ENCODE measurements at places on chromosomes 6 and 20. TPM values are rescaled to one million over a fixed set of nuclear protein-coding genes. Genes with fewer than 3 reads are reported as not detected.

GRCh38 chr20:38722683-38723016 lies 1.6 kb upstream of the SLC32A1 start:
- H3K27me3 ChIP-seq: no peaks in the 10 kb centered on the region
- H3K4me3 ChIP-seq: no peak overlapping the region
- H3K27ac ChIP-seq: no peak overlapping the region
- no peak for DNase-seq
- no peaks in the 10 kb centered on the region for H3K36me3 ChIP-seq
- H3K4me1 ChIP-seq: no peaks in the 10 kb centered on the region

GRCh38 chr20:17969278-17969883 lies 563 bp downstream of the MGME1 start:
- DNase-seq: peak; percentile 66
- no peaks in the 10 kb centered on the region for H3K36me3 ChIP-seq
- H3K27ac ChIP-seq: peak overlapping the region; percentile 96
- H3K27me3 ChIP-seq: no peaks in the 10 kb centered on the region
- H3K4me1 ChIP-seq: peaks cover 42% of the 10 kb centered on the region

GRCh38 chr20:53595018-53595378 lies 1.4 kb upstream of the ZNF217 start:
- no peak for DNase-seq
- peaks cover 23% of the 10 kb centered on the region for H3K4me1 ChIP-seq
- H3K4me3 ChIP-seq: peak overlapping the region; percentile 86
- no peaks in the 10 kb centered on the region for H3K36me3 ChIP-seq
- no peaks in the 10 kb centered on the region for H3K27me3 ChIP-seq

GRCh38 chr6:79874531-79875134 lies 72.7 kb downstream of the ELOVL4 start:
- H3K27me3 ChIP-seq: no peaks in the 10 kb centered on the region
- no peak overlapping the region for H3K4me3 ChIP-seq
- H3K27ac ChIP-seq: no peak overlapping the region
- H3K4me1 ChIP-seq: no peaks in the 10 kb centered on the region
- DNase-seq: no peak
- H3K36me3 ChIP-seq: no peaks in the 10 kb centered on the region

GRCh38 chr20:40688129-40689099 lies 622 bp downstream of the MAFB start:
- peak overlapping the region; percentile 63 for H3K4me3 ChIP-seq
- H3K36me3 ChIP-seq: no peaks in the 10 kb centered on the region
- H3K27me3 ChIP-seq: no peaks in the 10 kb centered on the region
- H3K27ac ChIP-seq: peak overlapping the region; percentile 88
- H3K4me1 ChIP-seq: peaks cover 7% of the 10 kb centered on the region

SRSF3 gene
- total RNA-seq: 180 TPM

SLPI gene
- total RNA-seq: 8.2 TPM

GRCh38 chr6:88443554-88443953 lies 277.4 kb upstream of the CNR1 start:
- H3K36me3 ChIP-seq: no peaks in the 10 kb centered on the region
- H3K27ac ChIP-seq: no peak overlapping the region
- no peak for DNase-seq
- H3K4me1 ChIP-seq: no peaks in the 10 kb centered on the region
- H3K4me3 ChIP-seq: no peak overlapping the region

- no peaks in the 10 kb centered on the region for H3K36me3 ChIP-seq
- DNase-seq: no peak
- H3K27me3 ChIP-seq: no peaks in the 10 kb centered on the region
- peaks cover 12% of the 10 kb centered on the region for H3K4me1 ChIP-seq
- H3K27ac ChIP-seq: no peak overlapping the region
Observed at GRCh38 chr6:46331461-46331860, 159.8 kb downstream of the RCAN2 start.

DNA sequence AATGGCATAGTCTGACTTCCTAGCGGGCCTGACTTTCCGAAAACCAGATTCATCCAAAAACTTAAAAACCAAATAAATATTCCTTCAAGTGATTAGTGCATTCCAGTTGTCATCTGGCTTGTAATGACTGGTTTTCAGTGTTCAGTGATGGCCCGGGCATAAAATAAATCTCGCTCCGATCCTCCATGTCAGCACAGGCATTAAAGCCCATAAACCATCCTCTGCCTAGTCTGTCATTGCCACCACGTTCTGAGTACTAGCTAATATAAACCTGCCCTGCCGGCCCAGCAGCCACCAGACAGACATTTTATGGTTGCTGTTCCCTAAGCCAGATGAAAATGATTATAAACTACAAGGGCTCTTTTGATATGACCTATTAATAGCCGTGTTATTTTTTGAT lies 232.3 kb upstream of the GMDS start:
- no peaks in the 10 kb centered on the region for H3K4me1 ChIP-seq
- no peaks in the 10 kb centered on the region for H3K36me3 ChIP-seq
- H3K4me3 ChIP-seq: no peak overlapping the region
- no peaks in the 10 kb centered on the region for H3K27me3 ChIP-seq

Data from testis (tissue), 5 donors.